ENCODE measurements at places on chromosomes 3 and 15. TPM values are rescaled to one million over a fixed set of nuclear protein-coding genes. Genes with fewer than 3 reads are reported as not detected.

ARNT2 gene
- total RNA-seq = 69.2 TPM

IGDCC3 gene
- total RNA-seq = 23.2 TPM

FETUB gene
- total RNA-seq = not detected

SCG5 gene
- 134 TPM for total RNA-seq

BSN gene
- total RNA-seq = 23.5 TPM

IMPG2 gene
- total RNA-seq = 2.8 TPM

DMXL2 gene
- 202 TPM for total RNA-seq

BFSP2 gene
- total RNA-seq = 2.5 TPM

MST1R gene
- total RNA-seq = 3.8 TPM

ALS2CL gene
- total RNA-seq = 4.4 TPM

CCR3 gene
- not detected for total RNA-seq

SLC2A2 gene
- total RNA-seq = not detected

ATP8B4 gene
- total RNA-seq = 5.0 TPM

PLCL2 gene
- 95.8 TPM for total RNA-seq

All from parietal lobe (tissue), 2 donors.